Iris pigment epithelial cell (primary cell): ENCODE measurements at places on chromosomes 2 and 18.
A peak's percentile ranks its signal among the peaks of the same experiment; 100 is the strongest.

GRCh38 chr2:204135752-204136151, 199.2 kb downstream of the ICOS start:
- DNase-seq = no peak

DNA sequence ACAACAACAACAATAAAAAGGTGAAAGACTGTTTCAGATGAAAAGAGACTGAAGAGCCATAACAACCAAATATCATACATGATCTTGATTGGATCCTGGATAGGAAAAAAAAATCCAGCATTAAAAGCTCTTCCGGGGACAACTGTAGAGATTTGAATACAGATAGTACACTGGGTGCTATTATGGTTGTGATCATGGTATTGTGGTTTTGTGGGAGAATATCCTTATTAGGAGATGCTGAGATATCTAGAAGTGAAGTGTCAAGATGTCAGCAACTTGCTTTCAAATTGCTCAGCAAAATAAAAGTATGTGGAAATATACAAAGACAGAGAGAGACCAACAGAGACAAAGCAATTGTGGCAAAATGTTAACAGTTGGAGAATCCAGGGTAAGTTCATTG, 15.5 kb upstream of the SPATA3 start:
- no peak for DNase-seq

- DNase-seq = no peak
Observed at GRCh38 chr18:43703050-43703449, 425.8 kb upstream of the SYT4 start.

DNA sequence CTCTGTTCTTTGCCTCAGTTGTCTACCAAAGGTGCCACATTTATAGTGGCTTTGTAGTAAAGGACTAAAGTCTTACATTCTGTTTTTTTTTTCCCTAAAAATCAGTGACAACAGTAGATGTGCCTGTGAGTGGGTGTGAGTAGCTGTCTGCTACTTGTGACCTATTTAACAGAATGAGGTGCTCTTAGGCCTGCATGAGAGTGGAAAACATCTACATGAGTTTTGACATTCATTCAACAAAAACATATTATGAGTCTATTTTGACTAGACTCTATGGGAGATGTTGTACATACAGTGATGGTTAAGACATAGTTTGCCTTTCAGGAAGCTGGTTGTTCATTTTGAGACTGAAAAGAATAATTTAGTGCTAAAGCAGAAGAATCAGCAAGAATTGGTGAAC, 36.7 kb downstream of the IL1R2 start:
- no peak for DNase-seq

GRCh38 chr2:29113027-29113686, 2.1 kb upstream of the CLIP4 start:
- DNase-seq = peak; percentile 64

- DNase-seq = no peak
Observed at GRCh38 chr2:86488561-86489250, 47.5 kb downstream of the KDM3A start.

GRCh38 chr2:172081221-172082022, 3.9 kb upstream of the DLX1 start:
- no peak for DNase-seq

GRCh38 chr2:119449521-119449920, 17.9 kb downstream of the TMEM37 start:
- DNase-seq = no peak

DNA sequence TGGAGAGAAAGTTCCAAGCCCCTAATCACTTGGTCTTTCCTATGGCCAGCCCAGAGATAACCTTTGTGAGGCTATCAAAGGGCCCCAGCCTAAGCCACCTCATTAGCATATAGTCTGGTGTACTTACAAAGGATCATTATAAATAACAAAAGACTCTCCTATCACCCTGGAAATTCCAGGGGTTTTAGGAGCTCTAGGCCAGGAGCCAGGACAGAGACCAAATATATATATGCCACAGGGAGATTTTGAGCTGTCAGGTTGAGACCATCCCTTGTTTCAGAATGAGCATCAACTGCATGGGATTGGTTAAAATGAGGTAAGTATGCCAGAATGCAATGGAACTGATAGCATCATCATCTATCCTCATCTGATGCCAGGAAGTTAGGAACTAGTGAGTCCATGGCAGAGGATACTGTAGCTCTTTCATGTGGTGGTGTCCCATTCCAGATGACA, 32.1 kb upstream of the CHRNA1 start:
- DNase-seq = no peak

- peak; percentile 35 for DNase-seq
Observed at GRCh38 chr18:41624460-41624859, 330.6 kb upstream of the PIK3C3 start.

DNA sequence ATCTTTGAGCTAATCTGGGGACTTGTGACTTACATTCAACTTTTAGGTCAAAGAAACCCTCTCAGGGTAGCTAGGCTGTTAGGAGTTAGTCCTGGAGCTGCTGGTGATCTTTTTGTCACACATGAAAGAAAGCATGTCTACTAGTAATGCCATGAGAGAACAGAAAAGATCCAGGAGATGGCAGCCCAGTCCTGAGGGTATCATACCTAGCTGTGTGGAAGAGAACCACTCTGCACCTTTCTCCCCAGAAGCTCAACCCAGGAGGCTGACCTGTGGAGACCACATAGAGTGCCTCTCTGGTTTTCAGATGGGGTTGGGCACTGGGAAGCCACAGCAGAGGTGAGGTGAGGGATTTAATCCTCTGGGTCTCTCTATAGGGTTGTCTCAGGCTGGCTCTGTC, 460.2 kb upstream of the UBE2E3 start:
- DNase-seq = no peak

GRCh38 chr2:179272406-179273192, 8.0 kb upstream of the SESTD1 start:
- DNase-seq = peak; percentile 85

GRCh38 chr2:98486374-98486981, 41.8 kb downstream of the INPP4A start:
- no peak for DNase-seq

- DNase-seq = peak; percentile 98
Observed at GRCh38 chr18:57813245-57813644, 10.1 kb upstream of the ATP8B1 start.

DNA sequence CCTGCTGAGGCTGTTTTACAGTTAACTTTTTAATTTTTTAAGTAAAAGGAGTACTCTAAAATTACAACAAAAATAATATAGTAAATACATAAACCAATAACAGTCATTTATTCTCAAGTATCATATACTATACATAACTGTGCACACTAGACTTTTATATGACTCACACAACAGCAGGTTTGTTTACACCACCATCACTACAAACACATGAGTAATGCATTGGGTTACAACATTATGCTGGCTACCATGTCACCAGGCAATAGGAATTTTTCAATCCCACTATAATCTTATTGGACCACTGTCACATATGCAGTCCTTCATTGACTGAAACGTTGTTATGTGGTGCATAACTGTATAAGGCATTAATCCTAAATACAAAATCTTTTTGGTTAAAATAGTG, 42.5 kb downstream of the RASGRP3 start:
- peak; percentile 70 for DNase-seq
